ENCODE measurements at places on chromosomes 13 and 19.

- DNase-seq: no peak
These were observed 8.8 kb upstream of the IGFL4 start for GRCh38 chr19:46049597-46049996.

GRCh38 chr13:32956595-32956933 is 59.7 kb upstream of the KL start:
- DNase-seq: no peak

- no peak for DNase-seq
These were observed 92.3 kb downstream of the RFC3 start for GRCh38 chr13:33910255-33910654.

DNA sequence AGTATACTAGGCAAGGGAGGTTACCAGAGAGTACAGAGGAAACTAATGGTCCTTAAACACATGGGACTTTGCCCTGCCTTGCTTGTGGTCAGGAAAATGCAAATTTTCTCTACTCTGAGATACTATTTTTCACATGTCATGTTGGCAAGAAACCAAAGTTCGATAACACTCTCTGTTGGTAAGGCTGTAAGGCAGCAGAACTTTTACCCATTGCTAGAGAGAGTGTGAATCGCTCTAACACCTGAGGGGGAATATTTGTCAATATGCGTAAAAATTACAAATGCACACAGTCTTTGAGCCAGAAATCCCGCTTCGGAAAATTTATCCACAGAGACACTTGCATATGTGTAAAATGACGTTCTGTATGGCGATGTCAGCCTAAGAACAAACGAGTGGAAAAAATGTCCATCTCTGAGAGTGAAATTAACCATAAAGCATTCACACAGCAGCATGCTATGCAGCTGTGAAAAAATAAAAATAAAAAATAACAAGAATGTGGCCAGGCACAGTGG is 9.5 kb upstream of the RFX1 start:
- DNase-seq: no peak

GRCh38 chr19:34366738-34367623 is 2.0 kb downstream of the GPI start:
- no peak for DNase-seq

DNA sequence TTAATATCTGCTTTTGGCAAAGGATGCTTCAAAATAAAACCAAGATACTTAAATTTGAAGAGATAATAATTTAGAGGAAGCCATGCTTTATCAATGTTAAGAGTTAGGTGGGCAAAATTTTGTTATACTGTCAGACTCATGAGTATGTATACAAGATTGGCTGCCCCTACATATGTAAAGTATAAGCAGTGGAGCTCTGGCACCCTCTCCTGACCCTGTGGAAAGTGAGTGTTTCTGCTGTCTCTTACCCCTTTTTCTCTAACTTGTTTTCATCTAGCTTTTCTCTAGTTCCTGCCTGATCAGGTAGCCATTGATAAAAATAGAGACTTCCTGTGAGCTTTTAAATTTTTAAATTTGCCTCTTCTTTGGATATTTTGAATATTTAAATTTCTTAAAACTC is 710.9 kb upstream of the SPRY2 start:
- no peak for DNase-seq

- DNase-seq: no peak
These were observed 120.6 kb upstream of the GPR12 start for GRCh38 chr13:26881154-26881553.

- DNase-seq: no peak
These were observed 30.2 kb upstream of the CPB2 start for GRCh38 chr13:46134961-46135522.

GRCh38 chr13:44197791-44198770 is 175.5 kb upstream of the SERP2 start:
- no peak for DNase-seq

GRCh38 chr13:28346154-28346553 is 148.8 kb downstream of the FLT1 start:
- no peak for DNase-seq
